Activated CD4-positive, alpha-beta memory T cell treated with anti-CD3 and anti-CD28 coated beads, Interleukin-2, amount 10 ng/mL, durations not matched to agents 7 days and 5 days (primary cell): ENCODE measurements at places on chromosomes 12 and 14. TPM values are rescaled to one million over a fixed set of nuclear protein-coding genes. Genes with fewer than 3 reads are reported as not detected.

BCL7A gene
- 3.7 TPM for total RNA-seq

AVPR1A gene
- total RNA-seq = not detected

TOMM20L gene
- total RNA-seq = not detected

ERBB3 gene
- 2.5 TPM for total RNA-seq

TAS2R10 gene
- total RNA-seq = 0.30 TPM

ACSS3 gene
- not detected for total RNA-seq

STON2 gene
- 3.0 TPM for total RNA-seq

DBX2 gene
- not detected for total RNA-seq

SLCO1C1 gene
- not detected for total RNA-seq

GYS2 gene
- not detected for total RNA-seq

CARMIL3 gene
- 4.2 TPM for total RNA-seq

SAMD15 gene
- total RNA-seq = not detected

TAOK3 gene
- 65.5 TPM for total RNA-seq

CD163 gene
- total RNA-seq = not detected

GLT1D1 gene
- total RNA-seq = not detected

MAP1LC3B2 gene
- 0.83 TPM for total RNA-seq

TTC5 gene
- total RNA-seq = 21.2 TPM

SELPLG gene
- 289 TPM for total RNA-seq

GALNT8 gene
- total RNA-seq = 2.0 TPM

CMA1 gene
- not detected for total RNA-seq

TIGAR gene
- 12.8 TPM for total RNA-seq

FNTB gene
- total RNA-seq = 16.1 TPM

ANG gene
- total RNA-seq = 4.9 TPM

GLT8D2 gene
- not detected for total RNA-seq

RPGRIP1 gene
- not detected for total RNA-seq

ADAMTS20 gene
- total RNA-seq = not detected
